ENCODE measurements at places on chromosomes 5 and 9.

DNA sequence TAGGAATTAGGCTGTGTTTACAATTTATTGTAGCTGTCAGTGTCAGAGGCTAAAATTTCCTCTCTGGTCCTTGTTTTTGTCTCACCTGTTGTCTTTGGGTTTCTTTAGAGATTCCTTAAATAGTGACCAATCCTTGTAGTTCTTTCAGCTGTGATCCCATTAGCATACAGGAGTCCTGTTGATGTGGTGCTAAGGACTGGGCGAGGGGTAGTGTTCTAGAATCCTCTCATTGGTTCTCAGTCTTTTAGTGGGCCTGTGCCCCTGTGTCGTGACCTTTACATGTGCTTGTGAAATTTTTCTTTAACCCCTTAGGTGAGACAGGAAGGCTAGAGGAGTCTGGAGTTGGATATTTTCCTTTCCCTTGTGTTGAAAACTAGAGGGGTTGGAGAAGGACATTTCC lies 51.2 kb downstream of the ZNF618 start:
- no peak for DNase-seq

GRCh38 chr5:55140908-55141665 lies 18.9 kb upstream of the GPX8 start:
- no peak for DNase-seq

DNA sequence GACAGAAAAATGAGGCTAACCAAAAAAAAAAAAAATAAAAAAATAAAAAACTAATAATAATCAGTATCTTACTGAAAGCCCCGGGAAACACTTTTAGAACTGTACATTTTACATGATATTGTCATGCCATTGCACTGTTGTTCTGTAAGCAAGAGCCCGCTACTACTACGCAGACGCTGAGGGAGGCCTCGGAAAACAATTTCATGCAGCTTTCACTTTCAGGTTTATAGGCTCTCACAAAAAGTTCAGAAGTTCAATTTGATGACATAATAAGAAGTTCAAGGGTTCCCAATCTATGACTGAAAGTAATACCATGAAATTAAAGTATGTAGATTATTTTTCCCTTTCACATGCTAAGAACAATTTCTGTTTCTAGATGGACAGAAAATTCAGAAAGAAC lies 318.3 kb upstream of the ITGA1 start:
- DNase-seq = no peak

DNA sequence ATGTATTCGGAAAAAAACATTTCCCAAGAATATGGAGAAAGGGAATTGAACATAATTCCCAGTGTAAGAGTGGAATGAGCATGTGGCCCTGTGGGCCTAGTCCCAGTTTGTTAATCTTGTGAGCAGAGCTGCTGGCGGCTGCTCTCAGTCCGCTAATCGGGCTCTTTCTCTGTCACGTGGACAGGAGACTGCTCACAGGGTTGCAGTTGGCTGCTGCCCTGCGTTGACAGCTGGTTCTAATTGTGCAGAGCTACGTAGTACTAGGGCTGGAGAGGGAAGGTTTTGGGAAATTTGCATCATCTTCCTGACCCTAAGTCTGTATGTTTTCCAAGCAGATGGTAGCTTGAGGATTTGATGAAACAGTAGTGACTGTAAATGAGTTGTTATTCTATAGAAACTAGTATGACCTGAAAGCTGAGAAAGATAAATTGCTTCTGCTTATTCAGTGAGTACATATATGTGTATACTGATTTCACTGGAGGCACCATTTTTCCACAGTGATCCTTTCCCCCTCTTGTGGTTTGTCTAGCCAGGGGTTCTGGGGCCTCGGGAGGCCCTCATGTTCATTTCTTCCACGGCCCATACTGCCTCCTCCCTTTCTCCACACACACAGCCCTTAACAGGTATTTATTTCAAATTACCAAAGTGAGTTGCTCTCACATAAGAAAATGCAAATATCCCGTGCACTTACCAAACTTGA lies 100.6 kb downstream of the ANGPTL2 start:
- DNase-seq = peak; percentile 96

DNA sequence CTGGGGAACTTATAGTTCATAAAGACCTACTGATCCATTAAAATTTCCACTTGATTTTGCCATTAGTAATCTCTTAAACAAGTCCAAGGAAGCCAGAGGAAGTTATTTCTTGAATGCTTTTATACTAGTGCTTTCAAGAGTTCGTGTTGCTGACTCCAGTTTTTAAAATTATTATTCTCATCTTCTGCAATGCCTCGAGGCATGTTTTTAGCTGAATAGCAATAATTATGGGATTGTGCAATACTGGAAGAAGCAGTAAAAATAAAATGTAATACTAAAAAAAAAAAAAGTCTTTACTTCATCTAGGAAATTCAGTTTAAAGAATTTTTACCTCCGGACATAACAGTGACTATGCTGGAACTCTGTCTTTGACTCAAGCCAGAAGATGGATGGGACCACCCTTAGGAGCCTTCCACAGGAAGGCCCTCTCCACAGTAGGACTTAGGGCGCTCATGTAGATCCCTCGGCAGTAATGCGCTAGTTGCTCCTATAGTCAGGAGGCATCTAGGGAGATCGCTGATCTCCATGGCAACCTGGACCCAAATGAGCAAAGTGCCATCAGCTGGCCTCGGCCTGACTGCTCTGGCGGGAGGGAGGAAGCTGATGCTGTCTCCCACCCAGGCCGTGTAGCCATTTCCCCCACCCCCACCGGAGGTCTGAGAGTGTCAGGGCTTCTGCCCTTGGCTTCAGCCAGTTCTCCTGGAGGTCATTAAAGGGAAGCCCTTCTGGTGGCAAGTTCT lies 56.7 kb downstream of the DAPK1 start:
- no peak for DNase-seq

GRCh38 chr5:102411-103043 lies 10.6 kb downstream of the PLEKHG4B start:
- peak; percentile 27 for DNase-seq

- peak; percentile 5 for DNase-seq
Measured at GRCh38 chr9:13665418-13666066, 386.1 kb upstream of the MPDZ start.

GRCh38 chr9:126612326-126612812 lies 1.4 kb upstream of the LMX1B start:
- DNase-seq = no peak

DNA sequence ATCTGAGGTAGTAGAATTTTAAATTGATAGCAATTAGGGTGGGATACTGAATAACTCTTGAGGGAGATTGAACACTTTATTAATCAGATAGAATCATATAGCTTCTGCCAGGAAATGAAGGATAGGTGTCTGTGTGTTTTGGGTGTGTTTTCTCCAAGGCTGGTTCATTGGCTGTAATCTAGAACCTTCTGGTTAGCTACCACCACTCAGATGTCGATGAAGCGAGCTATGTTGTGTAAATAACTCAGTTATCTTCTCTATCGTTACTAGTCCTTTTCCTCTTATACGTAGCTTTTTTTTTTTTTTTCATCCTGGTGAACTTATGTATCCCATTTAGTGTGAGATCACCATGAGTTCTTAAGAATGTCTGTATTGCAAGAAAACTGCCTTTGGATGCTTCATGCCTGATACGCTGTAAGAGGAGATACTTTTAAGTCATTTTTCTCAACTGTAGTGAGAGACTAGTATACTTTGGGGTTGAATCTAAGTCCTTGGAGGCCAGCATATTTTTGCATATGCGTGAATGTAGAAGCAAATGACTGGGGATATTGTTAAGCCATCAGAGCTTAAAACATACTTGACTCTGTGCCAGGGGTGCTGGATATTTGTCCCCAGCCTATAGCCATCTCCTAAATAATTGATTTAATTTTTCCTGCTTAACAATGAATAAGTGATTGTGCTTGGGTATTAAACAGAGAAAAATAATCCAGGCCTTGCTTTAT lies 2.1 kb downstream of the TNFAIP8 start:
- no peak for DNase-seq

- DNase-seq = no peak
Measured at GRCh38 chr5:1541702-1542400, 18.1 kb upstream of the LPCAT1 start.

GRCh38 chr5:102138243-102138653 lies 157.8 kb downstream of the SLCO4C1 start:
- DNase-seq = no peak

DNA sequence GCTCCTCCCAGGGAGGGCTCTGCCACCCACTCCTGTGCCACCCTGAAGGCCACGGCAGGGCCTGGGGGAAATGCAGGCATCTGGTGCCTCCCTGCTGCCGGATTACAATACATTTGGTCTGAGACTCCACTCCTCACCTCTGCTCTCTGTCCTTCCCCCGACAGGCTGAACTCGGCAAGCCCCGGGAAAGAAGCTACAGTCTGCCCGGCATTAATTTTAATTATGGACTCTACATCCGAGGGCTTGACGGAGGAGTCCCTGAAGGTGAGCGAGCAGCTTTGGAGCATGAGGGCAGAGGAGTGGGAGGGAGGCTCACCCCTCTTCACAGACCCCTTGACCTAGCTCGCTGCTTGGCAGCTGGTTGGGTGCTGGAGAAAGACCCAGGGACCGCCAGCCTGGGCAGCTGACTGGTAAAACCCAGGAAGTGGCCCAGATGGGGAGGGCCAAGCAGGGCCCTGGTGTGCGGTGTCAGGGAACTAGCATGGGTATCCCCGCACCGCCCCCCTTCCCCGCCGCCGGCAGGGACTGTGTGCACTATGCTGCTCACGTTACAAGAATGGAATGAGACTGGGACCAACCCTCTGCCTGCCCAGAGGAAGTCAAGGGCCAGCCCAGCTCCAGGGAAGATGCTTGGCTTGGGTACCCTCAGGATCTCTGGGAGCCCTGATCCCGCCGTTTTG lies 83.7 kb upstream of the BARHL1 start:
- peak; percentile 34 for DNase-seq

DNA sequence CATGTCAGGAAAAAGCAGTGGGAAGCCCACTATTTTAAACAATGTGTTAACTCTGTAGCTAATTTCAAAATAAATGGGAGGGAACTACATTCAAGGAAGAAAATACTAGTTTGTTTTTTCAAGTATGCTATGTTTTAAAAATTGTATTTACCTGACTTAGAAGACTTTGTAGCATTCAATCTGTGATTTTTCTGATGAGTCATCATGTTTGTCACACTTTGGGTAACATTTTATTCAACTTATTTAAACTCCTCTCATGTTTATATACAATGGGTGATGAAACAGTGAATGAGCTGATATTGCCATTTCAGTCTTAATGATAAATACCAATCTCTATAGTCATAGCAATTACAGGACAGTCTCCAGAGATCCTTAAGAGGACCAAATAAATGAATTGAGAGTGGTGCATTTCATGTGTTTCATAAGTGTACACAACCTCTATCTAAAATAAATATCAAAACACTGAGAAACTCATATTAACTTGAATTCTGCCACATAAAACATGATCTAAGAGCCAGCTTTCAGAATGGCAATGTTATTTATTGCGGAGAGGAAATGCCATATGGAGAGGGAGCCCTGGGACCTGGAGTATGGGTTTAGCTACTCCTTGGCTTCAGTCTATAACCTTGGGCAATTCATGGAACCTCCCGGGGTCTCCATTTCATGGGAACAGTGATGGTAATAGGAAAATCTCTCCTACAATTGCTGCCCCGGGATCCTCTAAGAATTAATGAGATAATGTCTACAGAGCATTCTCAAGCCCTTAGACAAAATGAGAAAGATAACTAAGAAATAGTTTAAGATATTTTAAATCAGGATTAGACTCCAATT lies 913.9 kb downstream of the TLE4 start:
- no peak for DNase-seq

GRCh38 chr5:125064621-125065438 lies 318.4 kb upstream of the ZNF608 start:
- peak; percentile 59 for DNase-seq

- DNase-seq = no peak
Measured at GRCh38 chr9:87886210-87886932, 3.7 kb downstream of the SPATA31E1 start.

DNA sequence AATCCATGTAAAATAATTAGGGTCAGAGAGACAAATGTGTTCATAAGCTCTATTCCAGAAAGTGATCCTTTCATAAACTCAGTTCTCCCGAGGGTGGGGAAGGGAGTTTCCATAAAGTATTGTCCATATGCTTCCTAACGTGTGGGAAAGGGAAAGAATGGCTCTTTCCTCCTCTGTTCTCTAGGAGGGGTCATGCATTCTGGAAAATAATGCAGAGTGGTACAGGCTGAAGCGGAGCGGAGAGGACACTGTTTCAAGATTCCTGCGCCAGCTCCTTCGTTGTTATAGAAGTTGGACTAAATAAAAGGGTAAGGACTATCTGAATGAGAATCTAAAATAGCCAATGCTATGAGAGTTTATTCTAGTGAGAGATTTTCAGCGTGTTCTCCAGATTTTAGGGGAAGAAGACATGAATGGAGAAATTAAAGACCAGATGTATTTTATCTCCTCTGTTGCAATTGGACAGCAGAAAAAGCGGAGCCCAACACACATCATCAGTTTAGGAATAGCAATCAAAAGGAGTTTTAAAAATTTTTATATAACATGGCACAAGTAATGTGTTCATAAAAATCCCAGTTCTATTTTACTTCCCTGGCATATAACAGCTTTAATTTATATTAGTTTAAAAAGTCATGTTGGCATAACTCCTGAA lies 166.9 kb upstream of the MPDZ start:
- no peak for DNase-seq

- DNase-seq = no peak
Measured at GRCh38 chr9:130174920-130175321, 2.7 kb downstream of the NCS1 start.

DNA sequence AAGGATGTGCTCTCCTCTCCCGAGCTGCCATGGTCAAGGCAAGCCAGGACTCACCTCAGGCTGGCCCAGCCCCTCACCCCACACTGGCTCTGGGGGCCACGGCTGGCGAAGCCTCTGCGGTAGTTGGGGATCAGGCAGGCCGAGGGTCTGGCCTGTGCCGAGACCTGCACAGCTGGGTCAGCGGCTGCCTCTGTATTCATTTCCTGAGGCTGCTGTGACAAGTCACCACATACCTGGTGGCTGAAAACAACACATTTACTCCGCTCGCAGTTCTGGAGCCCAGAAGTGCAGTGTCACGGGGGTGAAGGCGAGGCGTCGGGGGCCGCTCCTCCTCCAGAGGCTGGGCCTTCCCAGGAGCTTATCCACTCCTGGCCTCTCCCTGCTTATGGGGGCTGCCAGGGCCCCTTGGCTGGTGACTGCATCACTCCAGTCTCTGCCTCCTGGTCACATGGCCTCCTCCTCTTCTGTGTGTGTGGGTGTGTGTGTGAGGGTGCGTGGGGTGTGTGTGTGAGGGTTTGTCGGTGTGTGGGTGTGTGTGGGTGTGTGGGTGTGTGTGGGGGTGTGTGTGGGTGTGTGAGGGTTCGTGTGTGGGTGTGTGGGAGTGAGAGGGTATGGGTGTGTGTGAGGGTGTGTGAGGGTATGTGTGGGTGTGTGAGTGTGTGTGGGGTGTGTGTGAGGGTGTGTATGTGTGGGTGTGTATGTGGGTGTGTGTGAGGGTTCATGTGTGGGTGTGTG lies 3.2 kb upstream of the SCGB3A1 start:
- DNase-seq = no peak

DNA sequence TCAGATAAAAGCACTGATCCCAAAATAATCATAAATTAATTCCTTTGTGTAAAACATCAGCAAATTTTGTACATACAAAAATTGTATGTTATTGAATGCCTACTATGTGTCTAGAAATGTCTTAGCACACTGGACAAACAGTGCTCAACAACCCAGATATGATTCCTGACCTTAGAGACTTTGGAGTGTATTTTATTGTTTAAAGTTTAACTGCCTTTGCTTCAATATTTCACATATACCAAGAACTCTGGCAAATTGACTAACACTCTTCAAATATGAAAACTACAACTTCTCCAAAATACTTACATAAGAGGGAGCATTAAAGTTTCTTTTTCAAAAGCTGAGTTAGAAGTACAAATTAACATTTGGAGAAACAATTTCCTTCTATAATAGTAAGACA lies 231.9 kb downstream of the MLLT3 start:
- DNase-seq = no peak
